Ascending aorta (tissue), 2 donors: ENCODE measurements at places on chromosomes 1 and 21. TPM values are rescaled to one million over a fixed set of nuclear protein-coding genes. Genes with fewer than 3 reads are reported as not detected.

GRCh38 chr1:156432669-156433018 lies 63.6 kb downstream of the RHBG start:
- DNase-seq = no peak
- peaks cover 9% of the 10 kb centered on the region for H3K4me1 ChIP-seq
- peaks cover 40% of the 10 kb centered on the region for H3K27me3 ChIP-seq
- no peaks in the 10 kb centered on the region for H3K36me3 ChIP-seq
- no peak overlapping the region for H3K4me3 ChIP-seq

GRCh38 chr1:230176326-230176725 lies 109.3 kb downstream of the GALNT2 start:
- peak overlapping the region; percentile 27 for H3K4me3 ChIP-seq
- no peaks in the 10 kb centered on the region for H3K36me3 ChIP-seq
- DNase-seq = no peak
- no peak overlapping the region for H3K27ac ChIP-seq
- H3K27me3 ChIP-seq = no peaks in the 10 kb centered on the region

GRCh38 chr1:154384650-154385489 lies 20.3 kb upstream of the IL6R start:
- H3K4me3 ChIP-seq = no peak overlapping the region
- H3K27me3 ChIP-seq = no peaks in the 10 kb centered on the region
- no peaks in the 10 kb centered on the region for H3K4me1 ChIP-seq
- no peaks in the 10 kb centered on the region for H3K36me3 ChIP-seq
- no peak for DNase-seq

Gene AMY2A
- not detected for total RNA-seq

- H3K36me3 ChIP-seq = no peaks in the 10 kb centered on the region
- no peaks in the 10 kb centered on the region for H3K27me3 ChIP-seq
- no peak for DNase-seq
- no peak overlapping the region for H3K4me3 ChIP-seq
- H3K4me1 ChIP-seq = peaks cover 28% of the 10 kb centered on the region
- peak overlapping the region; percentile 17 for H3K27ac ChIP-seq
Measured at GRCh38 chr1:56378341-56379070, 200.9 kb downstream of the PLPP3 start.

DNA sequence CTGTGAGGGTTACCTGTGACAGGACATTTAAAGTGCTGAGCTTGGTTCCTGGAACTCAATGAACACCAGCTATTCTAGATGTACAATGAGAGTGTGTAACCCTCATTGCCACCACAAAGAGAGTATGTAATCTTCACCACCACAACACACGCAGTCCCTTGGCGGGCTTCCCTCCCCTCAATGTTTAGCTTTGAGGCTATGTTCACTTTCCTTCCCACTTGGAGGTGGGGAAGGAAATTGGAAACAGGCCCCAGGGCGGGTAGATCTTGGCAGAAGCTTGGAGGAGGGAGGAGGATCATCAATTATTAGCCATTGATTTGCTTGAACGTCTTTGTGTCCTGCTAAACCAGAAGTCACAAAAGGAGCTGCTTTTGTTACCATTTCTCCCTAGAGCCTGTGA lies 8.3 kb upstream of the COL16A1 start:
- H3K27me3 ChIP-seq = no peaks in the 10 kb centered on the region
- peak overlapping the region; percentile 96 for H3K27ac ChIP-seq
- no peaks in the 10 kb centered on the region for H3K36me3 ChIP-seq
- DNase-seq = no peak

DNA sequence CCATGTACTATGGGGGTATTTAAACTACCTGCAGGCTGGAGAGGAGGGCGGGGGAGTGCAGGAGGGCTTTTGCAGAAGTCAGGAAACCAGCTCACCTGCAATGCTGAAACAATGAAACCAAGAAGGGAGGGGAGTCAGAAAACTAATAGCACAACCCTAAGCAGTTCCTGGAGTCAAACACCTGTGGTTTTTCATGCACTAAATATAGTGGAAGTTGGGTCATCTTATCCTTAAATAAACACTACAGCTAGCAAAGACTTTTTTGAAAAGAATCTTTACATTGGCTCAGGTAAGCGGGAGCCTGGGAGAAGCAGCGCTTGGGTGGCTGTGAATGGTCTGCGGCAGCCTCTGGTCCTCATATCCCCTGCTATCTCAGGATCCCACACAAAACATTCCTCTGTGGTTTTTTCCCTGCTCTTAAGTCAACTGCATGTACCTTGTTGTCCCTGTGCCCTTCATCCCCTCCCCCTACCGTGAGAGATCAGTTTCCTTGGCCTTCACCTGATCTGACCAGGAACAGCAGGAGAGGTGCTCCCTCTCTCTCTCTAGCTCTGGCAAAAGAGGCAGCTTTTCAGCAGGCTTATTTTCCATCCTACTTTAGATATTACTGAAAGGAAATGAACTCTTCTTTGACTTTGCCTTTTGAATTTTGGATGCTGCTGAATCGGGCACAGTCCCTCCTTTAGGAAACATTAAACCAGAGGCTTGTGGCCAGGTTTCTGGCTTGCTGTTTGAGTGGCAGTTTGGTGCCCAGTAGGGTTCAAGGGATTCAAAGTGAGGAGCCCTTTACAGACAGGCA lies 26.6 kb downstream of the TENT5C start:
- DNase-seq = peak; percentile 22
- H3K4me3 ChIP-seq = no peak overlapping the region
- no peaks in the 10 kb centered on the region for H3K36me3 ChIP-seq
- H3K27ac ChIP-seq = no peak overlapping the region

Gene TP73
- total RNA-seq = not detected

Gene PTPN7
- total RNA-seq = not detected

GRCh38 chr1:226223157-226223785 lies at the start of gene MIXL1:
MIXL1 (plus strand) TSS chr1:226223664; CDS start chr1:226223682, 18 bp downstream.
- no peaks in the 10 kb centered on the region for H3K27me3 ChIP-seq
- no peak within 1 kb of the TSS for H3K27ac ChIP-seq
- peak within 1 kb of the TSS; percentile 65 for H3K4me3 ChIP-seq
- no peak for DNase-seq
- H3K36me3 ChIP-seq = no peaks in the 10 kb centered on the region
- no peaks in the 10 kb centered on the region for H3K4me1 ChIP-seq

Gene CHIT1
- not detected for total RNA-seq
